Fibroblast of the conjunctiva (primary cell): ENCODE measurements at places on chromosomes 6 and 20.
A peak's percentile ranks its signal among the peaks of the same experiment; 100 is the strongest.

DNA sequence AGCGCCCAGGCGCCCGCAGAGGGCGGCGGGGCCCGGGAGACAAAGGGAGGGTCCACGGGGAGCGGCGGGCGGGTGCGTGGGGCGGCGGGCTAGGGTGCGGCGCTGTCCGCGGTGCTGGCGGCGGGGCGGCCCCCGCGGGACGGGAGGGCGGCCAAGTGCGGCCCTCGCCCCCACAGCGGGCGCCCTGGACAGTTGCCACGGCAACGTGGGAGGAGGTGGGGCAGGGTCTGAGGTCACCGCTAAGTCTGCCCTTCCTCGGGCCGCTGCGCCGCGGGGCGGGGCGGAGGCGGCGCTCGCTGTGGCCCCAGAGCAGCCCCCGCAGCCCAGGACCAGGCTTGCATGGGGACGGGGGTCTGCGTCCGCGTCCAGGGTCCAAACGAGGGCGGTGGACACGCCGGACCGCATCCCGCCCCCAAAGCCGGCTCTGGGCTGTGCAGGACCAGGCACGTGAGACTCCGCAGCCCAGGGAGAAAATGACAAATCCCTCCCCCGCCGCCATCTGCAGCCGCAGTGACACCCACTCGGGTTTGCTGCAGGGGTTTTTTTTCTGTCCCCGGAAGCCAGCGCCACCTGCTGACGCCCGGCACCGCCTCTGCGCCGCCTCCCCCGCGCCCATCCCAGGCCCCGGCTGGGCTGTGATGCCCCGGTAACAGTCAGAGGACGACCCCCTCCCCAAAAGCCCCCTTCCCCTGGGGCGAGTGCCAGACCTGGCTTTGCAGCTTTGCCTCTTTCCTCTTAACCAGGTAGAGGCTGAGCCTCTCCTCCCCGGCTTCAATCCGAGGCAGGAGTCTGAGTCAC is 36.8 kb downstream of the YTHDF1 start:
- no peak for DNase-seq

- peak; percentile 89 for DNase-seq
Measured at GRCh38 chr6:104162036-104162669, 697.6 kb downstream of the HACE1 start.

- no peak for DNase-seq
Measured at GRCh38 chr6:111667931-111668330, 62.3 kb upstream of the TRAF3IP2 start.

DNA sequence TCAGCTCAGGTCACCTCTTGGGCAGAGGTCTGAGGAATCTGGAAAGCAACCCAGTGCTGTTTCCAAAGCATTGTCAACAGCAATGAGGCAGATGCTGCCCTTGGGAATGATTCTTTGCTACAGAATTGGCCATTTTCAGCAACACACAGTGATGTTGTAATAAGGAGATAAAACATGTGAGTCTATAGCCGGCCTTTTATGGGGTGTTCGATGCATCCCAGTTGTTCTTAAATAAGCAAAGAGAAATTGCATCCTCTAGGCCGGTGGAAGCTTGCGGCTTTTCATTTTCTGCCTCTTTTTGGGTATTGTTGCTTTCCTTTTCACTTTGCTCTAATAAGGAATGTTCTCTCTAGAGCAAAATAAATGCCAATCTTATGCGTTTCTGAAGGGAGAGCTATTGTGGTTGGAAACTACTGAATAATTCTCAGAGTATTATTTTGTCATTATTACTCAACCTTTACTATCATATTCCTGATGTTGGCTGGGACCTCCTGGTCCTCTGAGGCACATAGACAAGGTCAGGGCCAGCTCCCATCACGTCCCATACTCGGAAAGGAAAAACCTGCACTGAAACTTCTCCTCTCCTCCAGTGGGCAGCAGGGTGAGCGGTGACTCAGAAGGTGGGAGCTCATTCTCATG is 214.2 kb downstream of the CDH26 start:
- no peak for DNase-seq

- no peak for DNase-seq
Measured at GRCh38 chr6:31725502-31726350, 2.6 kb downstream of the MPIG6B start.

DNA sequence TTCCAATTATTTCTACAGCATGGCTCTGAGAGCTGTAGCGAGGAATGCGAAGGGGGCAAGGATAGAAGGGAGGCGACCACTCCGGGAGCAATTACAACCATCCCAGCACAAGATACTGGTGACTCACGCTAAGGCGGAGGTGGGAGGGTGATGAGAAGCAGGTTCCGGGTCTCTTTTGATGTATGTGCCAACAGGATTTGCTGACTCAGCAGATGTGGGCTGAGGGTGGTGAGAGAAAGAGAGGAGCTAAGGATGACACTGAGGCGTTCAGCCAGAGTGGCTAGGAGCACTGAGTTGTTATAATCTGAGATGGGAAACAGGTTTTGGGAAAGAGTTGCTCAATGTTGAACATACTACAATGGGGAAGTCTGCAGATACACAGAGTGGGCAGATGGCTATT is 9.3 kb upstream of the TXNDC5 start:
- no peak for DNase-seq
